KBM-7 (cell line): ENCODE measurements at places on chromosomes 5 and 9.

DNA sequence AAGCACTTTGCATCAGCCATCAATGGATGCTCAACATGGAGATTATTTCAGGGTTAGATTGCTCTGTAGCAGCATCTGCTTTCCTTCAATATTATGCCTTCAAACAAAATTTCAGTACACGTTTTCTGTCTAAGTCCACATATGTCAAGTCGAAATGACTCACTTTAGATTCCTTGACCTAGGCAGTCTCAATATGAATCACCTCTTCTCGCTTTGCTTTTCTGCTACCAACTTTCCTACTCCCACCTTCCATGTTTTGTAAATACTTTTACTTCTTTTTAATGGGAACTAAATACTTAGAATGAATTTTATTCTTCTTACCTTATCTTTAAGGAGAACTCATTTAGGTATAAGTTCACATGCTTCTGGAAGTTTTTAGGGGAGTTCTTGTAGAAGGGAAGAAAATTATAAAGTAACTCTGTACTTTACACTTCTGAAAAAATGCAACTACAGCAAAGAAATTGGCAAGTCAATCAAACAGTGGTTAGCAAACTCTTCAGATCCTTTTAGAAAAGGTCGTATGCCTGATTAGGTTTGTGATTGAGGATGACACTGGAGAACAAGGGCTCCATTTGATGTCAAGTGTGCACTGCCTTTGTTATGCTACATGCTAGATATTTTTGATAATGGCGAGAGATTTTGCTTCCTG lies 478.5 kb upstream of the SMARCA2 start:
- DNase-seq, result no peak

GRCh38 chr5:124745928-124746915 lies at the start of gene ZNF608:
Gene ZNF608, minus strand, starts transcription at chr5:124746639. Its CDS starts 1,650 bp downstream, at chr5:124744989.
- DNase-seq, result peak; percentile 50

- no peak for DNase-seq
These were observed 51.9 kb upstream of the UBAC1 start for GRCh38 chr9:136013116-136013515.

- no peak for DNase-seq
These were observed 29.4 kb downstream of the NR6A1 start for GRCh38 chr9:124741662-124742061.

- no peak for DNase-seq
These were observed 385.7 kb downstream of the BNC2 start for GRCh38 chr9:16484744-16485143.

DNA sequence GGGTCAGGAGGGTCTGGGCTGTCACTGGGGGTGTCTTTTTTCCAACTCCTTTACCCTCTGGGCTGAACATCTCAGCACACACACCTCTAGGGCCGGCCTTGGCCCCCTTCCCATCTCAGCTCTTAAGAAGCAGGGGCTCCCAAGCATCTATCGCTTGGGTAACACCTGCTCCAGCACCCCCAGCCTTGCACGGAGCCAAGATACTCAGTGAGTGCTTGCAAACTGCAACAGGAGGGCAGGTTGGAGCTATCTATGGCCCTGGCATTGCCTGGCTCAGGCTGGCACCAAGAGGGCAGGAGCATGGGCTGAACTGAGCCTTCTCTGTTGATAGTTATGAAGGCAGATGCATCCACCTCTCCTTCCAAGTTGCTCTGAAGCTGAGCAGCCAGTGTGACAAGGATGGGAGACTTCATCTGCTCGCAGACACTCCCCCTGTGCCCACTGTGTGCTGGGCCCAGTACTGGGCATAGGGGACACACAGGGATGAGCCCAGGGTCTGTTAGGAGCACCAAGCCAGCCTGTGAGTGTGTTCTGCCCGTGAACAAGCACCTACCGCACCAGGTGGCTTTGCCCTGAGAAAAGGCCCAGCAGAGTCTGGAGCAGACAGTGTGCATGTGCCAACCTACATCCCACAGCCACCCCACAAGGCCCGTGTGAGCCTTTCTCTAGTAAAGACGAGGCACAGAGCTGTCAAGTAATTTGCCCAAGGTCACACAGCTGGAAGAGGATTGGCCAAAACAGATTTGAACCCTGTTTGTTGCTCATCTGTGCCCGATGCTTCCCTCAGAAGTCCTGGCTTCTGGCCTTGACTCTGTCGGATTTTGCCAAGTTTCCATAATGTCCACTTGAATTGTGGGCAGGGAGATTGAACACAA lies 58.2 kb downstream of the PHF2 start:
- DNase-seq, result no peak

DNA sequence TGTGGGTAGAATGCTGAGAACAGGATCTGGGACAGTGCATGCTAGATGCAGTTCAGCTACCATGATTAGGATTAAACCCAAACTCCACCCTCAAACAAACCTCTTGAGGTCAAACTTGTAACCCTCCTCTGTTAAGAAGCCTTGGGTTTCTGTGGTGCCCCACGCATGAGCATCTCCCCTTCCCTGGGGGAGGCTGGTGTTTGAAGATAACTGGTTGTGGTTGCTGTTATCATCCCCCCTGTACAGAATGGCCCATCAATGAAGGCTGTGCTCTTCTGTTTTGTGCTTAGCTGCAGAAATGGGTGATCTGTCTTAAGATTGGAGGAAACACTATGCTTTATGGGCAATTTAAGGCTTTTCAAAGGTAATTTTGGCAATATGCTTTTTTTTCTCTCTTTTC lies 4.4 kb upstream of the DAB2IP start:
- DNase-seq, result peak; percentile 39

GRCh38 chr5:135253601-135254178 lies 145.3 kb downstream of the MACROH2A1 start:
- DNase-seq, result no peak

- DNase-seq, result peak; percentile 12
These were observed 92.2 kb upstream of the ADAMTS19 start for GRCh38 chr5:129367883-129368282.

DNA sequence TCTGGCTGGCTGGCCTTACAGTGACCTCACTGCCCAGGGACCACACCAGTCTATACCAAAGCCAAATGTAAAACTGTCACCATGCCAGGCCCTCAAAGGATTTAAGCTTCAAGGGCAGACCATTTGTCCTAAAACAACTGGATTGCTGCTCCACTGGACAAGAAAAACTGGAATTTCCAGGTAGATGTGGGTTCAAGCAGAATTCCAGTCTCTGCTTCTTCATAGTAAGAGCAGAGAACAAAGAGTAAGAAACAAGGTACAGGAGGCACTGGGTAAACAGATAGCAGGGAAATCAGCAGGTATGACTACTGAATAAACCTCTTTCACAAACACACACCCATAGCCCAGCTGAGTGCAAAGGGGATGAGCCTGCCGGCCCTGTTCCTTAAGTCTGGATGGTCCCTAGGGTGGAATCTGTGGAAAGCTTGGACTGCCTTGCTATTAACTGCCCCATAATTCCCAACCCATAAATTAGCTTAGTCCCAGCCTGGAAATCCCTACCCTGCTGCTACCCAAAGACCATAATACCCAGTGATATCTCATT lies 5.5 kb downstream of the B4GALT1 start:
- no peak for DNase-seq

GRCh38 chr9:115042781-115043509 lies 75.0 kb downstream of the TNC start:
- DNase-seq, result peak; percentile 86

GRCh38 chr9:121574774-121575519 lies 75.3 kb upstream of the GGTA1 start:
- no peak for DNase-seq

- DNase-seq, result no peak
These were observed 162.4 kb downstream of the TTC39B start for GRCh38 chr9:15144622-15145061.

DNA sequence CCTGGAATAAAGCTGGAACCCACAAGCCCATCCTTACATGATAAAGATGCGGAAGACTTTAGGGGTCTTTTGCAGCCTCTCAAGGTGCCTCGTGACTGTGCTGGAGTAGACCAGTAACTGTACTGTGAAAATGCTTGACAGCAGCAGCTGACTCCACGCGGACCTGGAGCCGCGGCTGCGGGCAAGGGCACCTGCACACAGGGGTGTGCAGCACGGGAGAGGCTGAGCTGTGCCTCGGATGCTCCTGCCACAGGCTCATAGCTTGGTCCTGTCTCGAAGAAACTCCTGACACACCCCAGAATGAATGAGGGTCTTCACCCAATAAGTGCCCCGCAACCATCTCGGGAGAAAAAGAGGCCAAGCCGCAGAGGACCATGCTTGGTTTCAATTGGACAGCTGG lies 40.3 kb upstream of the CEP72 start:
- no peak for DNase-seq

DNA sequence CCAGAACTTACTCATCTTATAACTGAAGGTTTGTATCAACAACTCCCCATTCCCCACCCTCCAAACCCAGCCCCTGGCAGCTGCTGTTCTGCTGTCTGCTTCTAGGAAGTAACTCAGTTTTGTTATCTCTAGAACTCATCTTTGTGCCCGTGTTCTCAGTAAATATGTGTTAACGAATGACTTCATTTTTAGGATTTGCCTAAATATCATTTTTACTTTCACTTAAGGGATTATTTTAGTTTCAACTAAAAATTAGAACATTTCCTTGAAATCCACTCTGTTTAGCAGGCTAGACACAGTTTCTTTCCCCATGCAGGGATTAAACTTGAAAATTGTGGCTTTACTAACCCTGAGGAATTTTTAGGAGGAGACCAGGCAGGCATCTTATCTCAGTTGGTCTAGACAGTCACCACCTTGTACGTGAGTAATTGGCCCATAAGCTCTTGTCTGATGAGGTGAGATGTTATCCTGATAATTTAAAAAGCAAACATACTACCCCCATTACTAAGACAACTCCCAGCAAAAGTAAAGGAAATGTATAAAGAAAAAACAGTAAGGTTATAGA lies 68.2 kb upstream of the TNFAIP8 start:
- DNase-seq, result peak; percentile 35

DNA sequence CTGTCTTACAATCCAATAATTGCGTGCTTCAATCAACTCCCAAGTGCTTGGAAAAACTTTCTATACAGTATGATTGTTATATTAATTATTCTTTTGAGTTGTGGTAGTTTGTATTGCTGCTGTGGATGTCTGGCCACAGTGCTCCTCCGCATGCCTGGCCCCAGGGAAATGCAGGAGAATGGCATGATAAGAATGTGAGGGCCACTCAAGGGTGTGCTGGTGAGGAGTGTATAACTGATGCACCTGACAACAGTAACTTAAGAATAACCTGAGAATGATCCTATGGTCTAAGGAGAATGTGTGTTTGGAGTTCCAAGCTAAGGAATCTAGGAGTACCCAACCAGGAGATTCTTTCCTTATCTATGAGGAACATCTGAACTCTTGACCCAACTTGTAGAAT lies 152.9 kb upstream of the APC start:
- no peak for DNase-seq

DNA sequence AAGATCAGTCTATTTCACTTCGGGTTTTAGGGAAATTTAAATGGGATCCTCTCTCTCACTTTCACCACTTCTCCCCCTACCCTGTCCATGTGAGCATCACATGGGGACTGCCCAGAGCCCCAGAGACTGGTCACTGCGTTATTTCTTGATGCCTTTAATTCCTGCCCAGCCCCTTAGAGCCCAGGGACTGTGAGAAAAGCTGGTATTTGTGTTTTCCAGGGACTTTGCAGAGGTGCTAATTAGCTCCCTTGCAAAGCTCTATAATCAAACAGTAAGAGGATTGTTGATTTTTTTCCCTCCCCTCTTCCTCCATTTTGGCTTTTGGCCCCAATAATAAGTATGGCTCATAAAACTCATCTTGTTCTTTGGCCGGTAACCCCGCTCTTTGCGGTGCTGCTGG lies 35.6 kb downstream of the NTRK2 start:
- no peak for DNase-seq

- no peak for DNase-seq
These were observed 128.6 kb upstream of the ACOT12 start for GRCh38 chr5:81522571-81522970.

GRCh38 chr5:102229685-102230084 lies 66.4 kb downstream of the SLCO4C1 start:
- peak; percentile 71 for DNase-seq
